ENCODE measurements at places on chromosomes 6 and 20.

GRCh38 chr20:41340327-41341055 lies at the start of gene LPIN3:
TSS of gene LPIN3 (plus strand) at chr20:41340821. CDS start at chr20:41345804, 4,983 bp downstream.
- DNase-seq: peak; percentile 21

- DNase-seq: no peak
Measured at GRCh38 chr6:37938909-37939308, 119.4 kb downstream of the ZFAND3 start.

DNA sequence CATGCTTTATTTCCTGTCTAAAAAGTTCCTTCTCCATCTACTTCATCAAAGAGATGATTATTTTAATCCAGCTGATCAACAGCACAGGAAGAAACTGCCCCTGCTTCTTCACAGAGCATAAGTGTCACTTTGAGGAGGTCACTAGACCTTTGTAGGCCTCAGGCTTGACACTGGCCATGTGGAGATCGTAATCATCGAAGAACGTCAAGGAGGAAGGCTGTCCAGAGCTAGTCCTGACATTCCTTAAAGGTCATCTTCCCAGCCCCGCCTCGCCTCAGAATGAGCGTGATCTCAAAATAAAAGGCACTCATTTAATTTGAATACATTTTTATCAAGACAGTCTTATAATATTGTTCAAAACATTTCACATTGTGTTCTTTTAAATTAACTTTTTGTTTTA lies 445.7 kb upstream of the CDH4 start:
- DNase-seq: no peak

- DNase-seq: peak; percentile 13
Measured at GRCh38 chr20:43187476-43188233, 2.1 kb downstream of the PTPRT start.

- DNase-seq: no peak
Measured at GRCh38 chr20:60579941-60580515, 621.8 kb downstream of the CDH26 start.

DNA sequence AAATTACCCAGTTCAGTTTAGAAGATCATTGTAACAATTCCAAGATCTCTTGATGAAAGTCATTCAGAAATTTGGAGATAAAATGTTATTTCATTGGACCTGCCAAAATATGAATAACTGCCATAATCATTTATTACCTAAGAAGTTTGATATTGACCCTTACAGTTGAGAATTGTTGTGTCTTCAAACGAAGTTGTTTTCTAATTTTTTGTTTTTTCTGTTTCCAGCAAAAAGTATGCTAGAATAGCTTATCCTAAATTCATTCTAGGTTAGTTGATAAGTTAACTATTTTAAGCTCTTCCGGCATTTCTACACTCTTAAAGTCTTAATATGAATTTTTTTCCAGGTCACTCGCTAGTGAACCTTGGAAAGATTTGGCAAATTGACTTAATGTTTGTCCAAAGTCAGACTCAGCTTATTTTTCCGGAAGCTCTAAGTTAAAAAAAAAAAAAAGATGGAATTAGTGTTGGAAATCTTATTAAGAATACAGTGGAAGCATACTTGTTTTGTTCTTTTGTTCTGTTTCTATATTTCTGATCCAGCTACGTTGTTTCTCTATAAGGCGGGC lies 28.9 kb downstream of the CYP24A1 start:
- no peak for DNase-seq

GRCh38 chr6:40724886-40725285 lies 137.7 kb upstream of the LRFN2 start:
- no peak for DNase-seq

GRCh38 chr6:134177236-134177635 lies 124.8 kb upstream of the SLC2A12 start:
- no peak for DNase-seq

All from AG09309 (cell line).